ENCODE measurements at places on chromosomes 4 and X. TPM values are rescaled to one million over a fixed set of nuclear protein-coding genes. Genes with fewer than 3 reads are reported as not detected.

Gene HS3ST1
- total RNA-seq, result 2.4 TPM

Gene DNASE1L1
- 27.7 TPM for total RNA-seq

Gene KCNIP4
- 9.1 TPM for total RNA-seq

Gene MAP7D2
- total RNA-seq, result 0.24 TPM

Gene CYBB
- total RNA-seq, result 48.9 TPM

Data from umbilical cord (tissue), 2 donors.